ENCODE measurements at places on chromosomes 4 and X. TPM values are rescaled to one million over a fixed set of nuclear protein-coding genes. Genes with fewer than 3 reads are reported as not detected.

The ASB9 gene
- total RNA-seq = 0.54 TPM

GRCh38 chr4:81758574-81759264 is 287.0 kb upstream of the RASGEF1B start:
- no peak for DNase-seq
- H3K4me1 ChIP-seq = no peaks in the 10 kb centered on the region
- no peaks in the 10 kb centered on the region for H3K27me3 ChIP-seq
- no peak overlapping the region for H3K27ac ChIP-seq

DNA sequence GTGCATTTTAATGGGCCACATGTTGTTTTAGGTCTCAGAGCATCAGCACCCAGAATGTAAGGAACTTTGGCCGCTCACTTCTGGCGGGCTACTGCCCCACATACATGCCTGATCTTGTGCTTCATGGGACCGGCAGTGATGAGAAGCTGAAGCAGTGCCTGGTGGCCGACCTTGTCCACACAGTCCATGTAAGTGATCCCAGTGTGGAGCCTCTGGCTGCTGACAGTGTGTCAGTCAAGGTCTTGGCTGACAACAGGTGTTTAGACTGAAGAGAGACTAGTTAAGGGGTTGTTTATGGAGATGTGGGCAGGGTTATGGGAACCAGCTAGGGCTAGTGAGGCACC is 101.4 kb downstream of the FNIP2 start:
- H3K27ac ChIP-seq = no peak overlapping the region
- H3K4me3 ChIP-seq = no peak overlapping the region
- H3K36me3 ChIP-seq = peaks cover 29% of the 10 kb centered on the region
- no peaks in the 10 kb centered on the region for H3K27me3 ChIP-seq
- H3K4me1 ChIP-seq = no peaks in the 10 kb centered on the region

- H3K27ac ChIP-seq = no peak overlapping the region
- H3K4me1 ChIP-seq = no peaks in the 10 kb centered on the region
- DNase-seq = no peak
- no peak overlapping the region for H3K4me3 ChIP-seq
- H3K27me3 ChIP-seq = no peaks in the 10 kb centered on the region
Measured at GRCh38 chr4:36740796-36741310, 459.4 kb downstream of the DTHD1 start.

The EDNRA gene
- total RNA-seq = 43.1 TPM

The SERPINA7 gene
- not detected for total RNA-seq
